ENCODE measurements at places on chromosomes 1 and 21. TPM values are rescaled to one million over a fixed set of nuclear protein-coding genes. Genes with fewer than 3 reads are reported as not detected.
A peak's percentile ranks its signal among the peaks of the same experiment; 100 is the strongest.

The PTPRF gene
- 2.6 TPM for total RNA-seq

DNA sequence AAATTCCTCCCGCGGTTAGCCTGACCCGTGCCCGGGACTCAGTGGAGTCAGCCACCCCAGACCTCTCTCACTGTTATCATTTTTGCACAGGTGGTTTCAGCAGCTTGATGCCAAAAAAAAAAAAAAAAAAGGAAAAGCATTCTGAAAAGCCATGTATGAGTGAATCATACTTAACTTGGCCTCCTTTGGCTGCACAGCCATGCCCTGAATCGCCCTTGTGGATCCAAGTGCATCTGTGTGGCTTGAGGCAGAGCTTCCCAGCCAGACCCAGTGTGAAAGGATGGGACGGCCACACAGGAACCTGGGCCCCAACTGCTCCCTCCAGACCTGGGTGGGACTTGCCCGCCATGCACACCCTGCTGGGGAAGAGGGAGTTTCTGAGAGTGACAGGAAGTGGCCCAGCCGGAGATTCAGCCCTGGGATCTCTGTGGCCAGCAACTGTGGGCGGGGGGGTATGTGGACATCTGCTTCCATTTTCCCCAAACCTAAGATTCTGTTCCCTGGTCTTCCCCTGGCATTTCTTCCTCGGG is 8.6 kb downstream of the YBEY start:
- H3K27ac ChIP-seq, result no peak overlapping the region
- H3K27me3 ChIP-seq, result peaks cover 7% of the 10 kb centered on the region
- peaks cover 11% of the 10 kb centered on the region for H3K4me1 ChIP-seq
- H3K36me3 ChIP-seq, result no peaks in the 10 kb centered on the region

The C1orf185 gene
- not detected for total RNA-seq

- H3K27ac ChIP-seq, result no peak overlapping the region
- no peaks in the 10 kb centered on the region for H3K36me3 ChIP-seq
- peaks cover 6% of the 10 kb centered on the region for H3K27me3 ChIP-seq
- DNase-seq, result no peak
- H3K4me1 ChIP-seq, result no peaks in the 10 kb centered on the region
- no peak overlapping the region for H3K4me3 ChIP-seq
Measured at GRCh38 chr1:20339811-20340457, 49.3 kb downstream of the VWA5B1 start.

The POFUT2 gene
- total RNA-seq, result 5.5 TPM

DNA sequence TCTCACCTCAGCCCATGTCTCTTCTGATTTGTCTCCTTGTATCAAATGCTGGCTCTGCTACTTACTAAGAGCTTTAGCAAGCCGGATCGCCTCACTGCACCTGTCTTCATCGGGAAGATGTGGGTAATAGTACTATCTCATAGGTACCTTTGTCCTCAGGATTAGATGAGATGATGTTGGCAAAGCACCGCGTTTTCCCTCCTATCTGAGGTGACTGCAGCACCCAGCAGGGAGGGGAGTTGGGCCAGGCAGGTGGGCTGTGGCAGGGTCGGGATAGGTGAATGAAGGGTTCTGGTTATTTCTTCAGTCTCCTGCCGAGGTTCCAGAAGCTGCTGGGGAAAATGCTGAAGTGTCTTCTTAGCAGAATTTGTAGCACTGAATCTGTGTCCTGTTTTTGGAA is 5.2 kb downstream of the OPRD1 start:
- no peak overlapping the region for H3K4me3 ChIP-seq
- no peaks in the 10 kb centered on the region for H3K4me1 ChIP-seq
- no peaks in the 10 kb centered on the region for H3K36me3 ChIP-seq
- peaks cover 21% of the 10 kb centered on the region for H3K27me3 ChIP-seq
- H3K27ac ChIP-seq, result no peak overlapping the region
- DNase-seq, result no peak

DNA sequence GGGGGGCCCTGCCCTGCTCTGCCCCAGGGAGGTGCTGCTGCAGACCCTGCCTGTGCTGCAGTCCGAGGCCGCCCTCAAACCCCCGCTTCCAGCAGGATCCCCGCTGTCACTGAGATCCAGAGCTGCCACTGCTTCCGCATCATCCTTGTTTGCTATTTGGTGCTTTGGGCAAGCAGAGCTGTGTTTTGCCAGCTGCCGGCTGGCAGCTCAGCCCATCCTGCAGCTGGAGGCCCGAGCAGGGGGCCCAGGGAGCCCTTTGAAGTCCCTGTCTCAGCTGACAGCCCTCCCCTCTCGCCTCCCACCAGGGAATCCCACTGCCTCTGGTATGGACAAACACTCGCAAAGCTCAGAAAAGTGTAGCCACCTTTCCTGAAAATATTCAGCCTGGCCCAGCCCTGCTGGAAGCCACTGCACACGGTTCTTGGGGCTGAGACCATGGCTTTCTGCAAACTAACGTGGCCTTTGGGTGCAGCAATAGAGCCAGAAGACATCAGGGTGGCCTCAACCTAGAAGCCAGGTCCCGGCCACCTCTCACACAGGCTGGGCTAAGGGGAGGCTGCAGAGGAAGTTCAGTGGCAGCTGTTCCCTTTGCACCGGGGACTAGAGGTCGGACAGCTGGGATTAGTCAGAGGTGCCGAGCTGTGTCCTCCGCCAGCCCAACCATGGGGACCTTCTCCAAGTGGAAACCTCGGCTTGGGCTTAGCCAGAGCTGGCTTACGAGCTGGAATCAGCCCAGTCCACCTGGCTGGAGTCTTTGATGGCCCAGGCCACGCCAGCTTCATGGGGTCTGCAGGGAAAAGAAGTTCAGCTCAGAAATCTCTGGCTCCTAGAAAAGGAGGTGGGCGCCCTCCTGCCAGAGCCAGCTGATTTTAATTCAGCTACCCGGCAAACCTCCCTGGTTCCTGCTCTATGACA is 107.1 kb downstream of the SPSB1 start:
- H3K27me3 ChIP-seq, result no peaks in the 10 kb centered on the region
- no peak overlapping the region for H3K4me3 ChIP-seq

The KDF1 gene
- not detected for total RNA-seq

- peak; percentile 7 for DNase-seq
- peaks cover 45% of the 10 kb centered on the region for H3K4me1 ChIP-seq
Measured at GRCh38 chr1:40039245-40039756, 1.2 kb upstream of the CAP1 start.

GRCh38 chr21:17343055-17343454 is 169.8 kb upstream of the CXADR start:
- no peak overlapping the region for H3K27ac ChIP-seq
- no peak overlapping the region for H3K4me3 ChIP-seq
- no peaks in the 10 kb centered on the region for H3K36me3 ChIP-seq
- H3K27me3 ChIP-seq, result no peaks in the 10 kb centered on the region
- no peaks in the 10 kb centered on the region for H3K4me1 ChIP-seq
- no peak for DNase-seq

- H3K27me3 ChIP-seq, result no peaks in the 10 kb centered on the region
- no peak overlapping the region for H3K4me3 ChIP-seq
- H3K36me3 ChIP-seq, result no peaks in the 10 kb centered on the region
- no peaks in the 10 kb centered on the region for H3K4me1 ChIP-seq
- DNase-seq, result no peak
Measured at GRCh38 chr1:59081795-59082194, 215.1 kb upstream of the FGGY start.

DNA sequence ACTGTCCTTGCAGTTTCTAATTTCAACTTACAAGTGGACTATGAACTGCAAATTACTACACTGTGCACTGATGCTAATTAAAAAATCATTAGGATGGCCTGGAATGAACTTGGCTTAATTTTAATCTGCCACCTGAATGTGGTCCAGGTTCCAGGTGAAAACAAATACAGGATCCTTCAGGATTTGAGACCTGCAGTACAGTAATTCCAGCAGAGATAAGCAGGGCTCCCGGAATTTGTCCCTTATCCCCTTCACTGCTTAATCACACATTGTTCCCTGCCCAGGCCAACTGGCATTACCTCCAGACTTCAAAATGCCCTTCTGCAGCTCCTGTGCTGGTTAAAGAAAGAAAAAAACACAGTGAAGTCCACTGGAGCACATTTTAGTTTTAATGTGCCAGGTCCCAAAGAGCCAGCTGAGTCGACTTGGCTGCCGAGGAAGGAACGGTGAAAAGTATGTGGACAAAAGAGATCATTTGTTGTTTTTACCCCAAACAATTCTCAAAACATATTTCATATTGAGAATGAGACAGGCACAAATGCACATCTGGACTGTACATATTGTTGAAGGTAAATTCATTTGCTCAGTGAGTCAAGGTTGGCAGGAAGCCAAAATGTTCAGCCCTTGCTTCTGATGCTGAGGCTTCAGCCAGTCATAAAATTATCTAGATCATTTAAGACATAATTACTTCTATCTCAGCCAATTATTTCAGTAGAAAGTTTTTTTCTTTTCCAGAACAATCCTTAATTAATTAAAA is 28.3 kb downstream of the DEGS1 start:
- H3K36me3 ChIP-seq, result no peaks in the 10 kb centered on the region
- peak overlapping the region; percentile 56 for H3K27ac ChIP-seq
- H3K4me3 ChIP-seq, result no peak overlapping the region
- H3K27me3 ChIP-seq, result no peaks in the 10 kb centered on the region

The FCRL4 gene
- total RNA-seq, result not detected

GRCh38 chr1:50308878-50309277 is 114.4 kb downstream of the DMRTA2 start:
- no peak for DNase-seq
- H3K36me3 ChIP-seq, result no peaks in the 10 kb centered on the region
- no peak overlapping the region for H3K27ac ChIP-seq

DNA sequence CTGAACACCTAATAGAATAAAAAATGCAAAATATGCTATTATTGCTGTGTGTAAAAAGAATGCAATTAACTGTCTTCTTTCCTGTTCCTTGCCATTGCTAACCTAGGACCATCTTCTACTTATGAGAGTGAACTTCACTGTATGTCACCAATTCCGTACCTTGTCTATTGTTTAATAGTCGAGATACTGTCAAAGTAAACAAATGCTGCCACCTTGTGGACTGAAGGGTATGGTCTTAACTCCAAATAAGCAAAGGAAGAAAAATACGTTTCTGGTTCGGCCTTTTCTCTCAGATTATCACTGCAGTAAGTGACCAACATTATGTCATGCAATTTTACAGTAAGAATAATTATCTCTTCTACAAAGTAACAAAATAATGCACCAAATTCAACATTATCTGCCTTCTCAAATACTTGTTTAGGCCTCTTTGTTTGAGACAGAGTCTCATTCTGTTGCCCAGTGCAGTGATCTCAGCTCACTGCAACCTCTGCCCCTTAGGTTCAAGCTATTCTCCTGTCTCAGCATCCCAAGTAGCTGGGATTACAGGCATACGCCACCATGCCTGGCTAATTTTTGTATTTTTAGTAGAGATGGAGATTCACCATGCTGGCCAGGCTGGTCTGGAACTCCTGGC is 133.4 kb downstream of the COP1 start:
- no peak for DNase-seq
- no peaks in the 10 kb centered on the region for H3K36me3 ChIP-seq
- no peaks in the 10 kb centered on the region for H3K4me1 ChIP-seq
- H3K27ac ChIP-seq, result no peak overlapping the region

DNA sequence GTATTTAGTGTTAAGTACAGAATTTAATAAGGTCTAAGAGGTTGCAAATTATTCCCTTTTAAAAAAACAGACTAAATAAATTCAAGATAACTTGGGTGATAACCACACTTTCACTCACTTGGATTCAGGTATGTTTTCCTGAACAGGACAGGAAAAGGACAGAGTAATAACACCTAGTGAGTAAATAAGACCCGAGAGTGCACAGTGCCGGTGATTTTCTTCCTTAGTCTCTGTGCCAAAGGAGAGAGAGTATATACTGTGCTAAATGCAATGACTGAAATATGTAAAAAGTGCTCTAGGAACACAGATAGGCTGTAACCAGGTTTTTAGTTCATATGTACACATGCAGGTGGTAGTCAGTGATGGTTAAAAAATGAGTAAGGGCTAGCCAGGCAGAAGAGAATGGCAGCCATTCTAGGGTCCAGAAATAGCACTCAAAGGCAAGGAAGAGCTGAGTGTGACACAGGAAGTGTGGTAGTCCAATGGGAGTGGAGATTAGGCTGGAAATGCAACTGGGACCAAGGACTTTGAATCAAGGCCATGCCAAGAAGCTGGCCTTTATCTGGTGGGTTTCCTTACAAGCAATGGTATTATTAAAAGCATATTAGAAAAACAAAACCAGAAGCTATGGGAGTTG is 58.1 kb downstream of the NRIP1 start:
- peaks cover 73% of the 10 kb centered on the region for H3K4me1 ChIP-seq
- H3K27ac ChIP-seq, result peak overlapping the region; percentile 73
- no peaks in the 10 kb centered on the region for H3K27me3 ChIP-seq
- DNase-seq, result no peak
- H3K4me3 ChIP-seq, result no peak overlapping the region

DNA sequence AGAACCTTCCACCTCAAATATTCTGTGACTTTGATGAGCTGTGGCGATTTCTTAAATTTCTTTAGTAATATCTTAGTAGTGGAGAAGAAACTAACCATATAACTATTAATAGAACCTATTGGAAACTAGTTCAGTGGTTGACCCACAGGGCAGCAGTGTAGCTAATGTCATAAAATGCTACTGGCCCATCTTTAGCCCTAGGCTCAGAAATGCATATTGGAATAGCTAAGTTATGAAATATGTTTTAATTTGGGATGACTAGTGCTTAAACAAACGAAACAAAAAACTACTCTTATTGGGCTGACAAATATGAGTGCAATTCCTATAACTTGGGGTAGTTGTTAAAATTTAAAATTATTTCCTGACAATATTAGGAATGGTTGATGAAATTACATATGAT is 20.2 kb downstream of the MACO1 start:
- H3K36me3 ChIP-seq, result no peaks in the 10 kb centered on the region
- H3K27ac ChIP-seq, result peak overlapping the region; percentile 33
- H3K27me3 ChIP-seq, result no peaks in the 10 kb centered on the region
- DNase-seq, result no peak
- H3K4me1 ChIP-seq, result peaks cover 25% of the 10 kb centered on the region

DNA sequence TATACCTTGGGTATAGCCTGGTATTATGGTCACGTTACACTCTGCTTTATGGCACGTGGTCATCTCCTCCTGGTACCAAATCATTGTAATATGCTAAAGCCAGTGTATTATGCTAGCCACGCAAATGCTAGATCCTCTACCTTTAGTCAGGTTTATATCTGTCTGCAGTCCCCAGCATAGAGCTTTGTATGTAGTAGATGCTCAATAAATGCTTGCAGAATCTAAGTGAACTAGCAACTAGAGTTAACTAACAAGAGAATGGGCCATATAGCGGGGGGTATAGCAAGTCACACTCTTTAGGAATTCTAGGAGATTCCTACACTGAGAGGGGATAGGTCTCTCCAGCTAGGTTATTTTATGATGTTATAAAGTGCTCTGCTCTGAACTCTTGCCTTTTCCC is 3.0 kb downstream of the MOV10 start:
- H3K4me3 ChIP-seq, result no peak overlapping the region
- H3K4me1 ChIP-seq, result peaks cover 18% of the 10 kb centered on the region
- H3K36me3 ChIP-seq, result peaks cover 2% of the 10 kb centered on the region
- H3K27me3 ChIP-seq, result no peaks in the 10 kb centered on the region

The DMRTA2 gene
- total RNA-seq, result not detected

The MAP10 gene
- total RNA-seq, result 2.2 TPM

DNA sequence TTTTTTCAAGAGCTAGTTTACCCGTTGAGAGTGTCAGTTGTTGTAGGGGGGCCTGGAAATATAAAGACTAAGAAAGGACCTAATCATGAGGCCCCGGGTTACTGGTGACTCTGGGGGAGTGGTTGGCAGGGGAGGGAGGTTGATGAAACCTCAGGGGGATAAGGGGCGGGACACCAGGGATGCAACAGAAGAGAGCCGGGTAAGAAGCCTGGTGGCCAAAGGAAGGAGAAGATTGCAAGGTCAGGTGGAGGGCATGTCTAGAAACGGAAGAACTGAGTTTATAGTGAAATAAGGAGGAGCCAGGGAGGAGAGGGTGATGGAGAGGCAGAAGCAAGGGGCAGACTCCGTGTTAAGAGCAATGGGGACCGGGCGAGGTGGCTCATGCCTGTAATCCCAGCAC is 12.5 kb upstream of the SPOCD1 start:
- no peak for DNase-seq
- no peaks in the 10 kb centered on the region for H3K36me3 ChIP-seq
- no peak overlapping the region for H3K4me3 ChIP-seq
- no peaks in the 10 kb centered on the region for H3K4me1 ChIP-seq
- H3K27ac ChIP-seq, result no peak overlapping the region
- H3K27me3 ChIP-seq, result no peaks in the 10 kb centered on the region

The APOBEC4 gene
- total RNA-seq, result not detected

Measured in gastrocnemius medialis (tissue), 4 donors.